ENCODE measurements at places on chromosomes 2 and 18.
A peak's percentile ranks its signal among the peaks of the same experiment; 100 is the strongest.

DNA sequence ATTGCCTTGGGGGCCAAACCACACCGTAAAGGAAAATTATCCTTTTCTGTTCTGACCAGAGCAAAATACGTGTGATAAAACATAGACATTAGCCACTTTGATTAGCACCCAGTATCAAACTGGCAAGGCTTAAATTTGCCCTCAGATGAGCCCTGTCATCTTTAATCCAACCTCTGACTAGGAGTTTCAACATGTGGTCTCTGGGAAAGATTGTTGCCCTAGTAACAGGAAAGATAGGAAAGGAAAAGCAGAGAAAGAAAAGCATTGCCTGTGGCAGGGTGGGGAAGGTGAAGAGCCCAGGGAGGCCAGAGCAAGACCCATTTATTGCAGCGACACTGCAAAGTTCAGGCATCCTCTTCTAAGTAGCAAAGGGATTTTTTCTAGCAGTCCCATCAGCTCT lies 181.5 kb upstream of the SCN7A start:
- DNase-seq, result no peak

GRCh38 chr2:230795856-230796255 lies 68.9 kb upstream of the ITM2C start:
- DNase-seq, result peak; percentile 78

GRCh38 chr18:51017140-51017879 lies 12.7 kb upstream of the SMAD4 start:
- DNase-seq, result no peak

GRCh38 chr2:175025946-175026345 lies 20.8 kb upstream of the CHN1 start:
- peak; percentile 55 for DNase-seq

DNA sequence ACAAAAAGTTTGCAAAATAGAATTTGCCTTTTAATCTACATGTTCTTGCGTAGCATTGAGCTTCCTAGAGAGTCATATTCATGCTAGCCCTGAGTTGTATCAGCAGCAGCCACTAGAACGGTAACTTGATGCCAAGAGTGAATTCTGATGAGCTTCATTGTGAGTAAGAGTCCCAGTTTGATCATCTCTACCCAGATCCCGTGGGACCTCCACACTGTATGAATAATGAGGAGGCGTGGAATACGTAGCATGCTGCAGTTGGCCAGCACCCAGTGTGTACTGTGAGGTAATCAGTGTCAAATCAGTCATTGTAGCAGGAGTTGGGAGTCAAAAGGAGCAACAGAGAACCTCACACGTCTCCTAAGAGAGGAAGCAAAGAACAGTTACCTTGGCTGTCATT lies 197.9 kb downstream of the NEDD4L start:
- peak; percentile 98 for DNase-seq

DNA sequence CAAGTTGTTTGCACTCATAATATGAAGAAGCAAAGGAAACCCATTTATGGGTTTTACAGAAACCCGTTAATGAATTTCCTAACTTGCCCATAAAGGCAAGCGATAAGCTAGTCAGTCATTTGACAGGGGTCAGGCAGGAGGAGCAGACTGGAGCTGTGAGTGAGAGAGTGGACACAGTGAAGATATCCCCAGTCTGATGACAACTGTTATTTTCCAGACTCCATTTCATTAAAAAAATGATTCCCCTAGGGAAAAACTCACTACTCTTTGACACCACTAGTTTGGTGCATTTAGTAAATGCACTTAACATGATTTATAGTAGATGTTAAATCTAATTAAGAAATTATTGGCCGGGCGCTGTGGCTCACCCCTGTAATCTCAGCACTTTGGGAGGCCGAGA lies 80.8 kb downstream of the TGIF1 start:
- DNase-seq, result no peak

- no peak for DNase-seq
Measured at GRCh38 chr2:206336861-206337260, 62.4 kb downstream of the ZDBF2 start.

All from cardiac fibroblast (primary cell).